Inflammatory macrophage treated with lipopolysaccharide for 4 hours (primary cell): ENCODE measurements at places on chromosomes 6 and 20.

GRCh38 chr20:62704341-62704948, 4.2 kb upstream of the NTSR1 start:
- peak; percentile 28 for DNase-seq

- DNase-seq = peak; percentile 81
These were observed 87.6 kb upstream of the MYLIP start for GRCh38 chr6:16041327-16041726.

- no peak for DNase-seq
These were observed 155.1 kb downstream of the AIG1 start for GRCh38 chr6:143215771-143216170.

GRCh38 chr6:55895972-55896730, 20.8 kb upstream of the BMP5 start:
- no peak for DNase-seq

GRCh38 chr6:136958168-136958567, 36.1 kb downstream of the SLC35D3 start:
- no peak for DNase-seq

- DNase-seq = no peak
These were observed 45.2 kb upstream of the NT5E start for GRCh38 chr6:85404564-85405174.

- no peak for DNase-seq
These were observed 57.9 kb downstream of the HLA-A start for GRCh38 chr6:30000156-30000791.

- no peak for DNase-seq
These were observed 4.7 kb downstream of the BICRAL start for GRCh38 chr6:42786525-42786985.

DNA sequence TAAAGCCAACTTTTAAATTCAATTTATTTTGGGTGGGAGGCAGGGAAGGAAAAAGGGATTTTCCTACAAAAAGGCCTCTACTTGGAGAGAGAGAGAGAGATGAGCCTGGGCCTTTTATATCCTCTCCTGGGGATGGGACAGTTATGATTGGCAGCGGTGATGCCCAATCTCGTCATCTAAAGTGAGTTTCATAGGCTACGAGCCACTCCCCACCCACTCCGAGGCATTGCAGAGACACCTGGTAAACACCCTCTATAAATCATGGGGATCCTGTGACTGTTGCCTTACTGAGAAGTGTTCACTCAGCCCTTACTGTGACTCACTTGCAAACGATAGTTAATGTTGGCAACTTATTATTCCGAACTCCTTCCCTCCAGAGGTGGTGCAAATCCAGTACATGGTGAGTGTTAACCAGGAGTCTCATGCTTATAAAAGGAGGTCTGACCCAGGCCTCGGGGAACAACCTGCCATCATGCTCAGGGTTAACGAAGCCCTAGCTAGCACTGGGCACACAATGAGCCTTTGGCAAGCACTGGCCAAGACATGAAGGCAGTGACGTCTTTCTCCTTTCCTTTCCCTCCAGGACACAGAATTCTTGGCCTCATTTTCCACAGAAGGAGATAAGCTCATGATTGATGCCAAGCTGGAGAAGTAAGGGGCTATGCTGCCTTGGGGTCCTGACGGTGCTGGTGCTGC, 20.5 kb downstream of the BPIFB4 start:
- no peak for DNase-seq

DNA sequence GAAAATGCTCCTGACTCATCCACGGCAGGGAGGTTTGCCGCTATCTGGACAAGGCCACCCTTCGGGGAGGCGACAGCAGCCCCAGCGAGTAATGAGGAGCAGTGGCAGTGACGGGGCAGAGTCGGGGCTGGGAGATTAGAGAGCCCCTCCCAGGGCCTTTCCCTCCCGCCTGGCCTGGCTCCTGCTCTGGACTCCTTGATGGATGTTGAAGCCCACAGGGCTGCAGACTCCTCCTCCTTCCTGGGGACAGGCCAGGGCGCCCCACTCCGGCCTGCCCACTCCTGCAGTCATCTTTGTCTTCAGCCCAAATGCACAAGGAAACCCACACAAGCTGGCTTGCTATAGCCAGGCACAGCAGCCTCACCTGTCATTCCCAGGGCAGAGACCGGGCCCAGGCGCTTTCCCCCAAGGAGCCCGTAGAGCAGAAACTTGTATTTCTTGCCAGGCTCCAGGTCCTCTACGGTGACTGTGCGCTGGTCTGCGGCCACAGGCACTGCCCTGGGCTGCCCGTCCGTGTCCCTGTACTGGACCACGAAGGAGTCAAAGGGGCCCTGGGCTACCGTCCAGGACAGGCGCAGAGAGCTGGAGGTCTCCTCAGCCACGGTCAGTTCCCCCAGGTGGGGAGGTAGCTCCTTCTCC, 7.7 kb downstream of the CYP21A2 start:
- DNase-seq = no peak

DNA sequence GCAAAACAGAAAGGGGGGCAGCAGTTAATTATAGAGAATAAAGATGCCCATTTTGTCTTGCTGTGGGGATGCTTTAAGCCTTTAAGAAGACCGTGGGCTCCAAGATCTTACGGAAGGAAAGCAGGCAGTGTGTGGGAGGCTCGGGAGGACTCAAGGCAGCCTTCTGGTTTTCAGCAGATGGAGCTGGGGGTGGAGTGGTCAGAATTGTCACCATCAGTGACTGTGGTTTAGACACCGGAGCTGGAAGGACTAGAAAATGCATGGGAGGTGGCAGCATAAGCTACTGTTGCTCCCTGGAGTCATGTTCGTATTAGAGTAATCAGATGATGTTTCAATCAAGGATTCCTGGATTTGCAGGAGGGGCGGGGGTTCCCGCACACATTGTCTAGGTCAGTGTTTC, 3.7 kb downstream of the PHACTR1 start:
- DNase-seq = no peak

DNA sequence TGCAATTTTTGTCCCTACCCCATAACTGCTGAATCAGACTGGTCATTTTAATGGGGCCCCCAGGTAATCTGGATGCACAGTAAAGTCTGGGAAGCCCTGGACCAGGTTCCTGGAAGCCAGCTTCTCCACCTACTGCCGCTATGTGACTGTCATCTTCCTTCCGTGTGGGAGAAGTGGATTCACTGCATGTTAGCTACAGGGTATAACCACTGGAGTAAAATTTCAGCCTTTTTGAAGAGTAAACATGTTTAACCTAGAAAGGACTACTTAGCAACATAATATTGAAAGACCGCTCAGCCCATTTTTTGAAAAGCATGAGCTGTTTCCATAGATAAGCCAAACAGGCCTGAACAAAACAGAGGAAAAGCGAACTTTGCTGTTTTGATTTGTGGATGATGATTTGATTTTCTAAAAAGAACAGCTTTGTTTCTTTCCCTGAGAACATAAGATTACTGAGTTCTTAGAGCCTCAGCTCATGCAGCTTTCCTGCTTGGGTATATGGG, 208.1 kb downstream of the PLCB4 start:
- DNase-seq = no peak
